ENCODE measurements at places on chromosomes 2 and 18.
A peak's percentile ranks its signal among the peaks of the same experiment; 100 is the strongest.

DNA sequence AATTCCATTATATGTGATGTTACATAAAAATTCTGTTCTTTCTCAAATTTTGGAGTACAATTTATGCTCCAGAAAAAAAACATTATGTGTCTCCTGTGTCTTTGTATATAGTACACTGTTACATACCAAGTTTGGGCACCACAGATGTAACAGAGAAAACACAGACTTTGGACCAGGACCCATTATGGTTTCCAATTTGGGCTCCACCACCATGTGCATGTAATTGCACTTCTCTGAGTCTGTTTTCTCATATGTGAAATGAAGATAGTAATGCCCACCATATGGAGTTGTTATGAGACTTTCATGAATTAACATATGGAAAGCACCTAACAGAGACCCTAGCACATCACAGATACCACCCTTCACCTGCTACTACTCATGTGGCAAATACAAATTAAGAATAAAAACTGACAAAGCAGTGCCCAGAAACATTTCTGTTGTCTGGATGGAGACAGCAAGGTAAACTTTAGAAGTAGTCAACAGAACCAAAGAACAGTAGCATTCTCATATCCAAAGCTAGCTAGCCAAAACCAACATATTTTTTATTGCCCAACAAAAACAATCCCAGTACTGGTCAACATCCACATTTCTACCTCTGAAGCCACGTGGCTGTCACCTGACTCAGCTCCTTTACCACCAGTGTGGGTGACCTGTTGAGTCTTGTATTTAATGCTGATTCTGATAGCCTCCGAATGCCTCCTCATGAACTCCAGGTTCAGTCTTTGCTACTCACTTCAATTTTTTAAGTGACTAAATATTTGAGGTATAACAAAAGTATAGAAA, 42.9 kb downstream of the ANTXR1 start:
- no peak for DNase-seq

DNA sequence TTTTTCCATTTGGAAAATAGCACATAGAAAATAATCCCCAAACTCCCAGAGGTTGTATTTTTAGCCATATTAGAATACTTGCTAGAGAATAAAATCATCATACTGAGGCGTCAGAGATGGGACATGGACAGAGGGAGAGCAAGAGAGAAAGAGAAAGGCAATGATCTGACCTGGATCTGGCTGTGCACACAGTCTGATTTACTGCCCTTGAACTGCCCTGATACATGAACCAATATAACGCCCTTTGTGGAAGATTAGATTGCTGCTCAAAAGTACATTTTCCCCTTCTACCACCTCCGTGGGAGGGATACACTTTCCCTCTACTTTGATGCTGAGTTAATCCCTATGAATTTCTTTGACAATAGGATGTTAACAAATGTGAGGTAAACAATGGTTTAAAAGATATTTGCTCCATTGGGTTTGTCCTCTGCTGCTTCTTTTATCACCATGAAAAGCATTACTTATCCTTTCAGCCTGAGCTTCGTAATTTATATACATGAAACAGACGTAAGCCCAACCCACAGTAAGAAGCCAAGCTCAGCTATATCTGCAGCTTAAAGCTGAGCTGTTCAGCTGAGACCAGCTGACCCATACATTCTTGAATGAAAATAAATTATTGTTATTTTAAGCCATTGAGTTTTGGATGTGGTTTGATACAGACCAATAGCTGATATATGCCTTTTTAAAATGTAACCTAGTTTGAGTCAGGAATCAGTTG, 1664.6 kb upstream of the CELF4 start:
- DNase-seq, result no peak

- no peak for DNase-seq
These were observed 226.2 kb downstream of the SP3 start for GRCh38 chr2:173739006-173739405.

GRCh38 chr2:70891572-70892357, 43.9 kb upstream of the ATP6V1B1 start:
- DNase-seq, result no peak

DNA sequence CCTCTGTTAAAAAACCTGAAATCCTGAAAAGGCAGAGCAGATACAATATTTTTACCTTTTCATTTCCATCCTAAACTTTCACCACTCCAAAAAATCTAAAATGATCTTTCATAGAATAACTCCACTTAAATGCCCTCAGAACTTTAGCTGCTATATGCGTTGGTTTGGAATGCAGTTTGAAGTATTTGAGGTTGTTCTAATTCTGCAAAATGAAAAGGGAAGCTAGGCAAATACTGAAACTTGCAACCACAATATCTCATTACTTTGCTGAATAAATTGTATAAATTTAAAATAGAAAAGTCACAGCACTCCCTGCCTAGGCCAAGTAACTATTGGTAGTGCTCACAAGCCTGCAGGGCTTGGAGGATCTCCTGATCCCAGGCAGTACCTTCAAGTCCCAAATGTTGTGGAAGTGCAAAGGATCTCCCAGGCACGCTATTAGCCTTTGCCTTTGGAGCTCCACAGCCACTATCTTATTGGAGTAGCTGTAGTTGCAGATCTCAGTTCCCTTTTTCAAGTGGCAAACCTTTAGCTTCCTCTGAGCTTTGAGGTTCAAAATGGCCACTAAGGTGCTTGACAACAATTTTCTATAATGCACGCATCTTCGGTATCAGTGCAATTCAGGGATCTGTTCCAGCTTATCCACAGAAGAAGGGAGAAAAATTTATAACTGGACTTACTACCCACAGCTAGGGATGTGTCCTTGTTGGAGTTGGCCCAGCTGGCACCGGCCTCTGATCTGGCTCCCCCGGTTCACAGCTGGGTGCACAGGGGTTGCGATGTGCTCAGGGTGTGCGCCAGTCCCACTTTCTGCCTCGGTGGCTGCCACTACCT, 43.4 kb upstream of the ANKRD62 start:
- peak; percentile 13 for DNase-seq

GRCh38 chr2:163348857-163349380, 386.9 kb downstream of the FIGN start:
- no peak for DNase-seq

GRCh38 chr2:179302764-179303571, 38.3 kb upstream of the SESTD1 start:
- DNase-seq, result no peak

- DNase-seq, result no peak
These were observed 28.2 kb upstream of the ATG16L1 start for GRCh38 chr2:233223059-233223894.

DNA sequence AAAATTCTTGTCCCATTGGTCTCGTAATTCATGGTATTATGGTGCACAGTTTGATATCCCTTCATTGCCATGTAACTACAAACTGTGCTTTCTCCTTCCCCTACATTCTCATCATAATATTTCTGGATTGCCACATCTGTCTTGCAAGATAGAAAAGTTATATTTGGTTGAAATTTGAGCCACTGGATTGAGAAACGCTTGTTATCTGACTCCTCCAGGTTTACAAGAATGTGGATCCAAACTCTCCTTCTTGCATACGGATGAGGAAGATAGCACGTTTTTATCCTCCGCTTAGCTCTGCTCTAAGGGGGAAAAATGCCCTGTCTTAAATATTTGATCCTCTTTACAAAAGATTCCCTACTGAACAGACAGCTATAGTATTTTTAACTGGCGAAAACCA, 438.2 kb downstream of the TSN start:
- DNase-seq, result no peak

DNA sequence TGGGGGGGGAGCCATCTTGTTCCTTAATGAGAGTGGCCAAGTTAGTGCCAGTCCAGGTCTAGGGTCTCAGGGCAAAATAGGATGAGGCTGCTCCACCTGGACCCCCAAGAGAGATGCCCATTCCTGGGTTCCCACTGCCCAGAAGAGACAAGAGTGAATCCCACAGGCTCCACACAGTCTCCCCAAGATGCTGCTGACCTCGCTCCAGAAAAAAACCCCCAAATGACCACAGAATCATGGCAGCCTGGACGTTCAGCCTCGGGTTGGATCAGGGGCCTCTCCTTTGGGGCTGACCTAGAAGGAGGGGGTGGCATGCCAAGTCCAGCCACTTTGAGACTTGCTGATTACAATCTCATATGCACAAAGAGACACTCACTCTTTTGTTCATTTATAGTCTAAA, 25.1 kb downstream of the STAT1 start:
- no peak for DNase-seq

GRCh38 chr18:78271790-78272189, 707.8 kb upstream of the SALL3 start:
- DNase-seq, result no peak

DNA sequence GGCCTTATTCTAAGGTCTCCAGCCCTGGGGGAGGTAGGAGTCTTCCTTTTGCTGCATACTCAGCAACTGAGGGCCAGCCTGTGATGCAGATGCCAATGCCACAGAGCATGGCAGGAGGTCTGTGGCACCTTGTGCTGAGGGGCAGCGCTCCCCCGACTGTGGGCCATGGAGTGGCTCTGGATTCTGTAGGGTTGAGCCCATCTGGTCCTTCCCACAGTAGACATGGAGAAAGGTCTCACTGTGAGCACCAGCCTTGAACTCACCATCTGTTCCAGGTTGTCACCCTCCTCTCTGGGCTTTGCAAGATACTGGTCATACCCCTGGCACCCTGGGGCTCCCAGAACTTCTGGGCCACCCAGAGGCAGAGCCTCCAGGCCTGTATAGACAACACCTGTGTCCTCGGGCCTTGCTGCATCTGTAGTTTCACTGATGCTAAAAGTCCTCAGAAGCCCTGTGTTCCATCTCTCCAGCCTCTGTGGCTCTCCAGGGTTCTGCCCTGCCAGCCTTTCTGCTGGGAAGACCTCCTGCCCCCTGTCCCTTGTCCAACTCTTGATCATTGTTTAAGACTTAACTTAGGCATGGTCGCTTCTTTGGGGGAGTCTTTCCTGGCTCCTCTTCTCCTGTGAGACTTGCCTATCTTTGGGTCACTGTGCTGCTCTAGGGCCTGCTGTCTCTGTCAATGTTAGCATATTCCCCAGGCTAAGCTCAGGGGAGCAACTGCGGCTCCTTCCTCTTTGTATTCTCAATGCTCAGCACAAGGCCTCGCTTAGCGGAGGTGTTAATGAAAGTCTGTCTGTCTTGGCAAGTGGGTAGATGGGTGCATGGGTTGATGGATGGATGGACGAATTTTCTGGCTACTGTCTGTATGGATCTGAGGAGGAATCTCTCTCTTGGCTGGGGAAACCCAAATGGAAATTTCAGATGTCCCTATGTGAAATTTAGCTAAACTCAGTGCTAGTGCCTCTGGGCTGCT, 160.9 kb downstream of the DYSF start:
- peak; percentile 14 for DNase-seq

GRCh38 chr2:171169839-171170238, 9.1 kb upstream of the TLK1 start:
- no peak for DNase-seq

DNA sequence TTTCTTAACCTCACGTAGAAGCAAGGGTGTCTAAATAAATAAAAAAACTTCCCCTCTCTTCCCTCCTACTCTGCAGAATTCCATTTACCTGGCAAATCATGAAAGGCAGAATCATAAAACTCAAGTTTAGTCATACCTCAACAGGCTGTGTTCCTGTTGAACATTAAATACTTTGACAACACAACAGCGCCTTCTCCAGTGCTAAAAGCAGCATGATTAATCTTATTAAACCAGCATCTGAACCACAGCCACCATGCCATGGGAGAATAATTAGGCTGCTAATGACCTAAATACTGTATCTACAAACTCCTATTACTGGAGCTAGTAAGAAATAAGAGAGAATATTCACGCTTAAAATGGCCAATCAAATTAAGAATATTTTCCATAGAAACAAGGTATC, 68.1 kb downstream of the CDH2 start:
- DNase-seq, result no peak

DNA sequence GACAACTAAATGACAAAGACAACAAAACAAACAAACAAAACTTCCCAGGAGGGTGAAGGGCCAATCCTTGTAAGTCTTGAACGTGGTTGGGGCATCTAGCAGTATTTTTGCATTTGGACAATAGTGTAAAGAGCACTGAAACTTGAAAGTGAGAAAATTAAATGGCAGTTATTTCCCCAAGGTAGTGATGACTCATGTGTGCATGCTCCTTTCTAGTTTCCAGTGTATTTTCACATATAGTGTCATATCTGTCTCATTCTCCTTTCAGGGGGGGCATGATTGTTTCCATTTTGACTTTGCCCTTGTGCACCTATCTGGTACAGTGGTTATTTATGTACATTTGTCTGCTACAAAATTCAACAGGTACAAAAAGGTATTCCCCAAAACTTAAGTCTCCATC, 39.5 kb downstream of the CERS6 start:
- DNase-seq, result no peak

DNA sequence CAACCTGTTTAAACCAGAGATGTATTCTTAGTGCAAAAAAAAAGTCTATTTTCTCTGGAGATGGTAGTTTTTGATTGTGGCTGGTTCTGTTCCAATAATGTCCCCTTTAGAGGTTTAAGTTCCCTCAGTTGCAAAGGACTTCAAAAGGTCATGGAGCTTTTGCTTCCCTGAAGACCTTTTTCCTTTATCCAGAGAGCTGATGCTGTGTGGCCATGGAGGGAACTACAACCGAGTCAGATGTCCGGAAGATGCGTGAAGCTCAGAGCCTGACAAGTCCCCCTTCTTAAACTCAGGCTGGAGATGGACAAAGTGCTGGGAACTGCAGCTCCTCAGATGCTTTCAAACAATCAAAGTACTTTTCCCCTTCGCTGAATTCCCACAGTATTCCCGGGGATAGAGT, 176.1 kb downstream of the TMEM18 start:
- no peak for DNase-seq

DNA sequence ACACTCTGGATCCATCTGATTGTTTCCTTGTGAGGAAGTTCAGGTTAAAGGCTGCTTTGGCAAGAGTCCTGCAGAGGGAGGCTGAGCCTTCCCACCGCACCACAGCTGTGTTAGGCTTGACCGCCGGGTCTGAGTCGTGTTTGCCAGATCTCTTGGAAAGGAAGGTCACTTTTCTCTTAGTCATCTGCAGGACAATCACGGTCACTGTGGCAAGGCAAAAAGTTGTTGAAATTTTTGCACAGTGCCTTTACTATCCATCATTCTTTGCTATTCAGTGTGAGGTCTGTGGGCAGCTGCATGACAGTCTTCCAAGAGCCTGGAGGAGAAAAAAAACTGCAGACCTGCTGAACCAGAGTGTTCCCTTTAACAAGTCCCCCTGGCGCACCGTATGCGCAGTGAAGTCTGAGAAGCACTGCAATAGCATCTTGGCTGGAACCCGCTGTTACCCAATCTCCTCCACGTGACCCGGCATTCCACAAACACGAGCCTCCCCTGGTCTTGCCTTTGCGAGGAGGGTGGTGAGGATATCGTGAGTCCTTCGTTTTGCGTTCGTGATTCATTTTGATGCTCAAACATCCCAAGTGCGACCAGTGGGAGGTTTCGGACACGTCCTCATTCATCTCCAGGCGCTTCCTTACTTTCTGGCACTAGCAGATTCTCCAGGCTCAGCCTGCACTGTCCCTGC, 23.0 kb downstream of the BIN1 start:
- peak; percentile 75 for DNase-seq

- DNase-seq, result no peak
These were observed 77.3 kb upstream of the ATG16L1 start for GRCh38 chr2:233174137-233174536.

- DNase-seq, result no peak
These were observed 392 bp downstream of the ST8SIA3 start for GRCh38 chr18:57352761-57353136.
